NCI-H1092 (cell line): ENCODE measurements at places on chromosomes 11 and 22.

DNA sequence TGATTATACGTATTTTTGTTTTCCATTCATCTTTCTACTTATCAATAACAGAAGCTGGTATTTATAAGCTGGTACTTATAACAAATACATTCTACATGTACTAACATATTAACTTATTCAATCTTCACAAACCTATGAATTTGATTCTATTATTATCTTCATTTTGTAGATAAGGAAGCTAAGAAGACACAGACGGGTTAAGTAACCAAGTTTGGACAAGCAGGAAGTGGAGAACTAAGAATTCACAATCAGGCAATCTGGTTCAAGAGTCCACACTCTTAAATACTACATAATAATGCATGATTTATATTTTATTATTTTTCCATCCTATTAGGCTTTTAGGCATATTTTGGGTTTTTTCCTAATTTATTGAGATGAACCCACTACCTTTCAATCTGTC, 25.0 kb downstream of the FCHSD2 start:
- no peak for DNase-seq

DNA sequence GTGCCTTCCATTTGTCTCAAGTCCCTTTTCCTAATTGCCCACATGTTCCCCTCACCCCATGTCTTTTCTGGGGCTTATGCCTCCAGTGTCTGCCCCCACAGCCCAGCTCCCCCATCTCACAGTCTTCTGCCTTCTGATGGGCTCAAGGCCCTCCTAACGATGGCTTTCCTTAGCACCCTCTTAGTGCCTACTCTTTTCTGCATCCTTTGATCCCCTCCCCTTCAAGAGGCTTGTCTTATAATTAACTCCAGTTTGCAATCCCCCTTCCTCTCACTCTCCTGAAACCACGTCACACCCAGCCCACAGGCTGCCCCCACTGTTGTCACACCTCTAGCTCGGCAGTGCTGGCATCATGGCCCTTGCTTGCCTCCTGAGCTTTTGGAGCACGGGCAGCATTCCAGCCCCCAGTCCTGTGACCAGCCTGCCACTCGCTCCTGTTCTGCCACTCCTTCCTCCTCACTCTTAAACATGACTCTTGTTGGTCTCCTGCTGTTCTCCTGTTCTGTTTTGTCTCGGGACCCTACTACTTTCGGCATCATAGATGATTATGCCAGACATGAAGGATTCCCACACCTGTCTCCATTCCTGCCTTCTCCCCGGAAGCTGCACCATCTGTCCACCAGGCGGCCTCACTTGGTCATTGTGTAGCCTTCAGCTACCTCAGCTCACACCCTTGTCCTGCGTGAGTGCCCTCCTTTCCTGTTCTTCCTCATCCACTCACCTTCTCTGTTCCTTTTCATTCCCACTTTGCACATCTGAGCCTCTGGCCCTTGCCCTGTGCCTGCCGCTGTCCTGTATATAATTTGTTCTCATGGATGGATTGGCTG, 26.1 kb downstream of the UBE2L3 start:
- DNase-seq = no peak

GRCh38 chr11:64366751-64367150, 7.8 kb downstream of the RPS6KA4 start:
- DNase-seq = no peak

- no peak for DNase-seq
Observed at GRCh38 chr11:98296091-98296880, 724.5 kb upstream of the CNTN5 start.

DNA sequence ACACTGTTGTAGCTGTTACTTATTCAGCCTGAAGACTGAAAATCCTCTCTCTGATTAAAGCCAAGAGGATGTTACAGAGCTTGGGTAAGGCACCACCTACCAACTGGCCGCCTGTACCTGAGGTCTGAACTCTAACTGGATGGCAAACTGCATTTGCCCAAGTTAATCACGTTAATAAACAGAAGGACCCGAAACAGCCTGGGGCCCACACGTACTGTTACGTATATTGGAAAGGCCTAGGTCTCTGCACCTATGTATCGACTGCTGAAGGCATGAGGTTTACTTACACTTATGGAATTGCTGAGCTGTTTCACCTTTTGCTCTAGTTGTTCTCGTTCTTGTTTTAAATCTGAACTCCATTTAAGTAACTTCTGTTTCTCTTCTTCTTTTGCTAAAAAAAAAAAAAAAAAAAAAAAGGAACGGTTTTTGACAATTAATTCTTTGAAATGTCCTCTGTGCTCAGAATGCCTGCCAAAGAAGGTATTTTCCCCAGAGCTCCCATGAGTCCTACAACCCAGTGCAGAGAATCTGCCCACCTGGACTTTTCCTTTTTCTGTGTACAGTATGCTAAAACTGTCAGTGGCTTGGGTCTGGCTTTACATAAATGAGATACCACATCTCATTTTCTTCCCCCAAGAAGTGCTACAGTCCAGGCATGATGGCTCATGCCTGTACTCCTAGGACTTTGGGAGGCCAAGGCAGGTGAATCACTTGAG, 13.1 kb downstream of the LARGE2 start:
- no peak for DNase-seq

GRCh38 chr11:66789097-66789890, 53.9 kb upstream of the RCE1 start:
- DNase-seq = no peak

GRCh38 chr11:15638386-15638787, 523.7 kb downstream of the INSC start:
- DNase-seq = no peak

DNA sequence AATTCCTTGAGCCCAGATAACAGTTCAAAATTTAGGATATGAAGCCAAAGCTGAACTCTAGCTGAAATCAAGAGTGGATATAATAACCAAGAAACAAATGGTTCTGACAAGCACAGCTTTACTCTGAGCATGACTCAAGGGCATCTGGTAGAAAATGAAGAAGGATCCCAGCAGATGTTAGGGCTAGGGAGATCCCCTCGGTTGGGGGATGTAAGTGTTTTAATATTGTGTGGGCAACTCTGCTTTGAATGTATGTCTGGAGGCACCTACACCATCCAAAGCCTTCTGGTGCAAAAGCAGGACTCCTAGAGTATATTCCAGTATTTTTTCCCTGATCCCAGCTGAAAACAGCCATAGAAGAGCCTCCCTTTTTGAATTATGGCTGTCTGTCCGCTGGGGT, 61.7 kb downstream of the FLI1 start:
- DNase-seq = no peak
